ENCODE measurements at places on chromosomes 2 and 18. TPM values are rescaled to one million over a fixed set of nuclear protein-coding genes. Genes with fewer than 3 reads are reported as not detected.

DNA sequence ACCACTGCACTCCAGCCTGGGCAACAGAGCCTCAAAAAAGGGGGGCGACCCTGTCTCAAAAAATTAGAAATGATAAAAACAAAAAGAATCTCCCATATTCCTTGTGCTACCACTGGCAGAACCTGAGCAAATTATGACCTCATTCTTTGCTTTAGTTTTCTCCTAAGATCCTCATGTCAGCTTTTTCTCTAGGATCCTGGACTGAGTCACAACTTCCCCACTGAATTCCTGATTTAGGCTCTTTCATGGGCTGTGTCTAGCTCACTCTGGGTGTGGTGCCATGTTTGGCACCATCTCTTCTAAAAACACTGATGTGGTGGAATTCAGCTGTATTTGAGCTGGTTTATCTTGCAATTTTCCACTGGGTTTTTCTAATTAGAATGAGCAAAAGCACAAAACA, 37.1 kb downstream of the EXOC6B start:
- DNase-seq, result no peak

GRCh38 chr2:101442667-101443061, 32.2 kb downstream of the RFX8 start:
- no peak for DNase-seq

DNA sequence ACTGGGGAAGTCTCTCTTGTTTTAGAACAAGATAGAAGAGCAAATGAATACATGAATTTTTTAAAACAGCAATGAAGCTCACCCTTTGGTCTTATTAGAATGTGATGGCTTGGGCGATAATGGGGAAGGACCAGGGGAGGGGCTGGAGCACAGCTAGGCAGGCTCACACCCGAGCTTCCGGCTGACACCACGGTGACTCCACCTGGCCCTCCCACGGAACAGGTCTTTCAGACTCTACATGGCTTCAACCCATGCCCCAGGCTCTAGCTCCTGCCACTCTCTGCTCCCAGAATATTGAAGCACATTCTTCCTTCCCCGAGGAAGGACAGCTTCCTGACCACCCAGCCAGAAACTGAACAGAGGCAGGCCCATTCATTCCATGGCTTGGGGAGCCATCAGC, 127.5 kb upstream of the AGAP1 start:
- DNase-seq, result no peak

AFF3 gene
- 125 TPM for total RNA-seq

HOXD3 gene
- total RNA-seq, result not detected

DNER gene
- 36.0 TPM for total RNA-seq

All from glutamatergic neuron (in vitro differentiated cells).